Common myeloid progenitor, CD34-positive (primary cell): ENCODE measurements at places on chromosomes 3 and 15.

- H3K27ac ChIP-seq = no peak overlapping the region
- H3K36me3 ChIP-seq = no peaks in the 10 kb centered on the region
- H3K4me3 ChIP-seq = no peak overlapping the region
- no peaks in the 10 kb centered on the region for H3K27me3 ChIP-seq
- peaks cover 10% of the 10 kb centered on the region for H3K4me1 ChIP-seq
- no peak for DNase-seq
Measured at GRCh38 chr15:67865766-67866165, 25.9 kb upstream of the RNU6-1 start.

DNA sequence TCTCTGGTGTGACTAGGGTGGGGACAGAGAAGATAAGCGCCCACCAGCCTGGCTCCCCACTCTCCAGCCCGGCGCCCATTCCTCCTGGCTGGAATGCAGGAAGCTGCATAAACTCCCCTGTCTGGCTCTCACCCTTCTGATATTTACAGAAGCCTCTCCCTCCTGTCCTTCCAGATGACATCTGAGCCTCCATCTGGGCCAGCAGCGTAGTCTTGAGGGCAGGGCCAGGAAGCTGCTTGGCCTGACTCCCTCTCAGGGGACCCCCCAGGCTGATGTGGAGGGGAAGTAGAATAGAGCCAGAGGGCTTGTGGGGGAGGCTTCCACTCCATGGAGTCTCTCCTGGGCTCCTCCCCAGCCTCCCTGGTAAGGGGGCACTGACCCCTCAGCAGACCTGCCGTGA, 49.9 kb downstream of the LINGO1 start:
- DNase-seq = no peak
- H3K27me3 ChIP-seq = no peaks in the 10 kb centered on the region
- no peak overlapping the region for H3K27ac ChIP-seq
- no peaks in the 10 kb centered on the region for H3K36me3 ChIP-seq

- no peak overlapping the region for H3K4me3 ChIP-seq
- DNase-seq = peak; percentile 84
- no peak overlapping the region for H3K27ac ChIP-seq
- no peaks in the 10 kb centered on the region for H3K36me3 ChIP-seq
- peaks cover 42% of the 10 kb centered on the region for H3K4me1 ChIP-seq
- no peaks in the 10 kb centered on the region for H3K27me3 ChIP-seq
Measured at GRCh38 chr15:98147415-98147814, 186.9 kb downstream of the ARRDC4 start.

DNA sequence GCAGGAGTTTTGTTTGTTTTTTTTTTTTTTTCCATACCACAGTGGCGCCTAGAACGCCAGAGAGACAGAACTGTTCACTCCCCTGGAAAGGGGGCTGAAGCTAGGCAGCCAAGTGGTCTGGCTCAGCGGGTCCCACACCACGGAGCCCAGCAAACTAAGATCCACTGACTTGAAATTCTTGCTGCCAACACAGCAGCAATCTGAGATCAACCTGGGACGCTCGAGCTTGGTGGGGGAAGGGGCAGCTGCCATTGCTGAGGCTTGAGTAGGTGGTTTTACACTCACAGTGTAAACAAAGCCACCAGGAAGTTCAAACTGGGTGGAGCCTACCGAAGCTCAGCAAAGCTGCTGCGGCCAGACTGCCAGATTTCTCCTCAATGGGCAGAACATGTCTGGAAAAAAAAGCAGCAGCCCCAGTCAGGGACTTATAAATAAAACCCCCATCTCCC, 29.8 kb downstream of the SPICE1 start:
- H3K4me3 ChIP-seq = no peak overlapping the region
- peaks cover 6% of the 10 kb centered on the region for H3K36me3 ChIP-seq
- no peaks in the 10 kb centered on the region for H3K27me3 ChIP-seq
- H3K27ac ChIP-seq = no peak overlapping the region
- no peak for DNase-seq

- peak overlapping the region; percentile 7 for H3K4me3 ChIP-seq
- H3K4me1 ChIP-seq = peaks cover 10% of the 10 kb centered on the region
- peak; percentile 82 for DNase-seq
Measured at GRCh38 chr15:20645956-20646355, 104.4 kb upstream of the GOLGA6L6 start.

DNA sequence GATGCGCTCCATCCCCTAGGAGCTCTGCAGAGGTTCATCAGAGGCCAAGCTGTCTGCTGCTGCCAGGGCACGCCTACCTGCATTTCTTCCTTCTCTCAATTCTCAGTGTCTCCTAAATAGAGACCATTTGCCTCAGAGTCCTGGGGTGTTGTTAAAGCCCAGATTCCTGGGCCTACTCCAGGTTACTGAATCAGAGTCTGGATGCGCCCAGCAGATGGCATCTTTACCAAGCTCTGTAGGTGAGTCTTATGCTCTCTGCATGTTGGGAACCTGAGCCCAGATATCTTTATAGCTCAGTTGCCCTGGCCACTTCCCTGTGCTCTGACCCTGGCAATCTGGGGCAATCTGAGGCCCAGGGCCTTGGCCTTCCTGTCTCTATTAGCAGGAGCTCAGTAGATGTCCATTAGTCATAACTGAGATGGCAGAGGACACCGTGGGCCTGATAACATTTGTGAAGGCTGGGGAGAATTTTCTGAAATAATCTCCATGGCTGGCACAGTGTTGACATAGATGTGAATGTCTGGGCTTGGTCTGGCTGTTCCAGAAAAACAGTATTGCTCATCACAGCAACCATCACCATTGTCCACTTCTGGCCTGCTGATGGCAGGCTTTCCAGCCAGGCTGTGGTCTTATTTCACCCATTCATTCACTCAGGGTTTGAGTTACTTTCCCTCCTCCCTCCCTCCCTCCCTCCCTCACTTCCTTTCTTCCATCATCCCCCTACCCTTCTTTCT, 13.3 kb upstream of the RBP1 start:
- no peak for DNase-seq
- no peaks in the 10 kb centered on the region for H3K4me1 ChIP-seq
- H3K4me3 ChIP-seq = no peak overlapping the region
- H3K27ac ChIP-seq = no peak overlapping the region
- no peaks in the 10 kb centered on the region for H3K36me3 ChIP-seq
- no peaks in the 10 kb centered on the region for H3K27me3 ChIP-seq

- DNase-seq = peak; percentile 21
- no peaks in the 10 kb centered on the region for H3K27me3 ChIP-seq
- H3K4me1 ChIP-seq = no peaks in the 10 kb centered on the region
- no peaks in the 10 kb centered on the region for H3K36me3 ChIP-seq
- no peak overlapping the region for H3K4me3 ChIP-seq
Measured at GRCh38 chr15:58434334-58434875, 2.6 kb downstream of the LIPC start.

GRCh38 chr15:34124651-34125050, 22.8 kb downstream of the PGBD4 start:
- no peaks in the 10 kb centered on the region for H3K36me3 ChIP-seq
- no peaks in the 10 kb centered on the region for H3K4me1 ChIP-seq
- DNase-seq = no peak

GRCh38 chr3:168813225-168813802, 717.6 kb upstream of the GOLIM4 start:
- no peak overlapping the region for H3K27ac ChIP-seq
- H3K4me1 ChIP-seq = no peaks in the 10 kb centered on the region
- H3K27me3 ChIP-seq = no peaks in the 10 kb centered on the region
- H3K36me3 ChIP-seq = peaks cover 15% of the 10 kb centered on the region
- no peak overlapping the region for H3K4me3 ChIP-seq
